ENCODE measurements at places on chromosomes 2 and 18.

DNA sequence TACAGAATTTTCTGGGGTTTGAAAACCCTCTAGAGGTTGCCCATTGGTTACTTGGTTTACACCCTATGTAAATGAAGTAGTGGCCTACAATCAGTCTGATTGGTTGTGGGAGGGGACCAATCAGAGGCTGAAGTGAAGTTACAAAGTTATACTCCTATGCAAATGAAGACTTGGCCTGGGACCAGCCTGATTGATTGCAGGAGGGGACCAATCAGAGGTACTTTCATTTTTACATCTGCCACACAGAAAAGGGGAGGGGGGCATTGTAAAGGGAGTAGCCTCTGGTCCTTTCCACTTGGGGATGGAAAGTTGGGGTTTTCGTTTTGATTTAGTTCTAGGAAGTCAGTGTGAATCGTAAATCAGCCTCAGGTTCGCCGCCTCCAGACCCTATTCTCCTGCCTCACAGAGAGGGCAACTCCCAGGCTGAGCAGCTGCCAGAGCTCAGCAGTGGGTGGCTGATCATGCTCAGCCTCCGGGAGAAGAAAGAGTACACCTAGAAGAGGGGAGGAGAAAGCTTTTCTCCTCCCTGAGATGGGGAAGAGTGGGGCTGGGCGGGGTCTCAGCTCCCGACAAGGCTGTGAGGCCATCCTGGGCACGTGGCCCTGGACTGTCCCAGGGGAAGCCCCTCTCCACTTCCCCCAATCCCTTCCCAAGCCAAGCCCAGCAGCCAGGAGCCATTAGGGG lies 372.5 kb downstream of the GALR1 start:
- no peak for DNase-seq

DNA sequence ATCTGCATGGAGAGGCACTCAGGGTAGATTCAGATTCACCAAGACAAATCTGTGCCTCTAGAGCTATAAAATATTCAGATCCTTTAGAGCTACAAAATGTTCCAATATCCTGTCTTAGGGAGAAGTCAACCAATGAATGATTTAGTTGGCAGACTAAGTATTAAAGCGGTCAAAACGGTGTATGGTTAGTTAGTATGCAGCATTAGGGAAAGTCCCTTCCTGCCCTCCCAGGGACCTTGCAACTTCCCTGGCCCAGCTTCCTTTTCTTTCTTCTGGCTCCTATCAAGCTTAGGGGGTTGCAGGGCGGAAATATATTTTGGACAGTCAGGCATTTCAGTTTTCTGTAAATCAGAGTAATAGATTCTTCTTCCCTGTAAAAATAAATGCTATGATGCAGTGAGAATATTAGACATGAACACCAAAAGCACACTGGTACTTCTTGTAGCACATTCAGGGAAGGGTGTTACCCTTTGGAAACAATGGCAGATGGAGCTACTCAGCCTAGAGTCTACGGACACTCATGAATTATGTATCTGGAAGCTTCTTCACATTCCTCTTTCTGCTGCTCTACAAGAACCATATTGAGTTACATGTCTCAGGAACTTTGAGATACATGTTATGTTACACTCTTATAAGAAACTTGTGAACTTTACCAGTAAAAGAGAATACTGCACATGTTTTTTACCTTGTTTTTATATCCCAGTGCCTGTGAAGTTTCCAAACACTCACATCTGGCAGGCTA lies 45.7 kb downstream of the CCDC93 start:
- DNase-seq: no peak

GRCh38 chr2:119117891-119118882 lies 40.4 kb downstream of the C1QL2 start:
- DNase-seq: no peak

DNA sequence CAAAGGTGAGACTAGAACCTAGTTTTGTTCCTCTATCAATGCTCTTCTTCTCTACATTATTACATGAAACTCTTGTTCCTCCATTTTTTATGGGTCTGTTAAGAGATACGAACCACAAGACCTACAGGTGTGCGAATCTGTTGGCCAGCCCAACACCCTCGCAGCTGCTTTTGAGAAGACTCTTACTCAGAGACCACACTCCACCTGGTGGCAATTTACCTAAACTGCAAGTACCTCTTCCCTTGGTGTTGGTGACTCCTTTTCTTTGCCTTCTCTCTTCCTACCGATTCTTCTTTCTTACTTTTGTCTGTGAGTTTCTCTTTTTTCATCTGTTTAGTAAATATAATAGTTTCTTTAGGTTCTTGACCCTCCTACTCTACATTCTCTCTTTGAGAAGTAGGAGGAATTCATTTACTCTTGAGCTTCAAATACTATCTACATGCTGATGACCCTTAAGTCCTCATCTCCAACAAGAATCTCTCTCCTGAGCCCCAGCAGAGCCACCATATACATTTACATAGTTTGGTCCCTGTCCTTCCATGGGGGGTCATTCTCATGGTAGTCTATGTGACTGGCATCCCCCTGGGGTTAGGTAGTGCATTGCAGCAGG lies 81.8 kb upstream of the GAREM1 start:
- no peak for DNase-seq

All from anterior cingulate cortex (tissue), 58 donors.